ENCODE measurements at places on chromosomes 3 and 15. TPM values are rescaled to one million over a fixed set of nuclear protein-coding genes. Genes with fewer than 3 reads are reported as not detected.

DNA sequence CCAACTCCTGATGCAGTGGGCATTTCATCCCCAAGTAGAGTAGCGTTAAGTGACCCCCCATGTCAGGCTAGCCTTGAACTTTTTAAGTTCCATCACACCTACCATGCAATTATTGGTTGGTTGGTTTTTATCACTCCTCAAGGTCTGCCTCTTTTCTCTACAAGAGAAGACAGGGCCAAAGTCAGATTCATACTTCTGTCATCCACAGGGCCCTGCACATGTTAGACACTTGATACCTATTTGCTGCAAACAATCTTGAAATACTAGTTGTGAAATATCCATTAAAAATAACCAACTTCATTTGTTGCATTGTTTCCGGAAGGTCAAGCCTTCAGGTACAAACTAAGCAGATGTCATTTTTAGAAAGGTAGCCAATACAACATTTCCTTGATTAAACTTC lies 1.2 kb downstream of the CMSS1 start:
- no peak for DNase-seq

GRCh38 chr3:4882548-4882947 lies 96.7 kb upstream of the BHLHE40 start:
- no peak for DNase-seq

- no peak for DNase-seq
Measured at GRCh38 chr3:3851621-3852323, 52.5 kb downstream of the LRRN1 start.

- no peak for DNase-seq
Measured at GRCh38 chr3:53202331-53203015, 41.5 kb downstream of the PRKCD start.

- no peak for DNase-seq
Measured at GRCh38 chr3:118229196-118229595, 805.5 kb downstream of the IGSF11 start.

- DNase-seq, result no peak
Measured at GRCh38 chr3:52769786-52770455, 819 bp downstream of the NEK4 start.

DNA sequence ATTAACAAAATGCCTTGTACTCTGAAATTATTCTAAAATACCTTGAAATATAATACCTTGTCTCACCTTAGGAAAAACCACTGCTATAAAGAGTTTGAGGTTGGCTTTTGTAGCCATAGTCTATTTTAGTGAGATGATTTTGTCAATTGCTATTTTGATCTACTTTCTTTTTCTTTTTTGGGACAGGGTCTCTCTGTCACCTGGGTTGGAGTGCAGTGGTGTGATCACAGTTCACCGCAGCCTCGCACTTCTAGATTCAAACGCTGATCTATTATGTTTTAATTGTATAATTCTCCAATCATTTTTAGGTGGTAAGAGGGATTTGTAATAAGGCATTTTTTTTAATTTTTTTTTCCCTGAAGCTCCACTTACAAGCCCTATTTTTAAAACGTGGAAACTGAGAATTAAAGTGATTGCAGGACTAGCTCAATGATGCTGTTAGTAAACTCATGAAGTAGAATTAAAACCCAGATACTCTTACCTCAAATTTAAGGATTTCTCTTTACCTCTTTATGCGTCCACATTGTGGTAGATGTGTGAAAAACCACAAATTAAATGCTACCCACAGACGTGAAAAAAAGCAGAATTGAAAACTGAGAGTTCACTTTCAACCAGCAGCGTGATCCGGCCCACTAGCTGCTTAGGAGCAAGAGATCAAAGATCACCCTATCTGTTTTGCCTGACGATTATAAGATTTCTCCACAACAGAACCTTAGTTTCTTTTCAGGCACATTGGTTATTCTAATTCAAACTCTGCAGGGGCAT lies 384.2 kb downstream of the CGGBP1 start:
- DNase-seq, result no peak

DNA sequence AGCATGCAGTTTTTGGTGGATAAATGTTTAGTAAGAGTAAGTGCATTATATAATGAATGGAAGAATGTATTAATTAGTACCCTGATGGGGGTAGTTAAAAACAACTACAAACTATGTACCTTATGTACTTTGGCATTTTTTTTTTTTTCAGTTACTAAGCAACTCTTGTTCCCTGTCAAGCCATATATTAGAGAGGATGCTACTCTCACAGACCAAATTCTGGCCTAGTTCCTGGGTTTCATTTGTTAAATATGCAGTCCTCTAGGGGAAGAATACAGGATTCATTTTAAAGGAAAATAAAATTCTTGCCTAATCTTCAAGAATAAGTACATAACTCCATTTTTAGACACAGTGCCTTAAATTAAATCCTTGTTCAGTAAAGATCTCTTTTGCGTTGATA lies 16.9 kb downstream of the FAM98B start:
- no peak for DNase-seq

DNA sequence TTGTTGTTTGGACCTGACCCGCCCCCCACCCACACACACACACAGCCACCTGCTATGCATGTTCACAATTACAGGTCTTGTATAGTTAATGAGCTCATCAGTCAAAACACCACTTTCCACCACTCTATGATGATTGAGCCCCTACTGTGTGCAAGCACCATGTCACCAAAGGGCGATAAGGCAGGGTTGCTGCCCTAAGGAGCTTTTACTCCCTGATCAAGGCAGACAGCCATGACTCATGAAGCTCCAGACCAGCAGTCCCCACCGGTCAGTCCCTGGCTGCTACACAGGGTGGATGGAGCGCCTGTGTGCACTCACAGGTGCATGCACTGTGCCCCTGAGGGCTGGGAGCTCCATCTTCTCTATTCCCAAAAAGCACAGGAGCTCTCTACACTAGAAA lies 270.6 kb downstream of the CLSTN2 start:
- no peak for DNase-seq

GRCh38 chr3:133742351-133743091 lies 3.7 kb upstream of the TF start:
- no peak for DNase-seq

DNA sequence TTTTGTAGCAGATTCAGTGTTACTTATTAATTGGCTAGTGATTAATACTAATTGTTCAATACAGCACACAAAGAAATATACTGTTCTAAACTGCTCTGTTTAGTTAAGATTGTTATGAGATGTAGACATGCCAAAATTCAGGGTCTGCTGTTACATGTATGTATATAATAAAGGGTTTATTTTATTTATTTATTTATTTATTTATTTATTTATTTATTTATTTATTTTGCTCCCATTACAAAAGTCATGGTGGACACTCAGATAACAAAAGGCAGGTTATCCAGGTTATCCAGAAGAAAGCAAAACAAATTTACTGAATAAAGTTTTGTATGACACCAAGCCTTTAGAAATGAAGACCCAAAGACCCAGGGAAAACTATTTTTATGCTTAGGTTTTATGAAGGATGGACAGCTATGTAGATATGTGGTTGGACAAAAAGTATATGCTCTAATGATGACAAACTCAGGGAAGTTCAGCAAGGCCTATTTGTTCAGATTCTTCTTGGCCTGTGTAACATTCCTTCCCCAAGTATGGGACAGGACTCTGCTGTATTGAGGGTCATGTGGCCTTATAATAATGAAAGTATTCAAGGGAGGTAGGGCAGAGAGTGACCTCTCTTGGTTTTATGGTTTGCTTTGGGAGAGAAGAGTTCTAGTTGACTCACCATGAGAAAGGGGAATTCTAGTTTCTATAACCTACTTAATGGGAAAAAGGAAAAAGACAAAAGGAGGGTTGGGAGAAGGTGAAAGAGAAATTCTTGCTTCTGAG lies 1056.8 kb downstream of the ROBO2 start:
- no peak for DNase-seq

DNA sequence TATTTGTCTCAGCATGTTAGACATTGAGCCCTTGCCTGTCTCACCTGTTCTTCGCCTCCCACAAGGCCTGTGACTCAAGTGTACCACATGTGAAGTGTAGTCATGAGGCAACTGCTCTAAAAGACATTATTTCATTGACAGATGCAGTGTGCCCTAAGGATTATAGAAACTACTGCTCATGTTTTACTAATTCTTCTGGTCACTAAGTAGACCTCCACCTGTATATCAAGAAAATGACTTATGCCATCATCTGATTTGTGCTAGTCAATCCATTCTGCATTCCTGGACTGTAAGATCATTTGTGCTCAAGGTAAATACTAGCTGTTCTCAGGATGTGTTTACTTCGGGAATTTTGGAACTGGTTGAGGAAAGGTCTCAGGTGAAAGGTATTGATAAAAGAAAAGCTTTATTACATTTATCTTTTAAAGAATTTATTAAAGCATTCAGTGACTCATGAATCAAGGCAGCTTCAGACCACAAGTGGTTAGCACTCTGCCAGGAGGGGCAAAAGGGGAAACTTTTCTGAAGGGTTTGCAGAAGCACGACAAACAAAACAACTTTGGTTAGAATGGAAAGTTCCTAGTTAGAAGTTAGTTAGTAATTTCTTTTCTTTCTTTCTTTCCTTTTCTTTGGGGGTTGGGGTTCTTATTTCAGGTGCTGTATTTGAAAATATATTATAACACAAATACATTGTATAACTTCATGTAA lies 465.3 kb upstream of the CBLB start:
- DNase-seq, result no peak

DNA sequence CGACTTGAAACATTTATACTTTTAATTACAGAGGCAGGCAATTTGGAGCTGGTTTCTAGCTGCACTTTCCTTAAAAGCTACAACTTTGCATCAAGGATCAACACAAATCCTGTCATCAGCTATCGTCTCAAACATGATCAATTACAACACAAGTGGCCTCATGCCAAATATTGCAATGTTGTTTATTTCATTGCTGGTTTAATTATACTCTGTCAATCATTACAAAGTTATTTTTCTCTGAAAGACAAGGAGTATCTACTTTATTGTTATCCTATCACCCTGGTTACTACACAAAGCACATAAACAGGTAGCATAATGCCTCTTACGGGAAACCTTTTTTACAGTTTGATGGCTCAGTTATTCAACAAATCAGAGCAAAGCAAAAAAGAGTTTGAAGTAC lies 58.0 kb upstream of the FOXB1 start:
- no peak for DNase-seq

DNA sequence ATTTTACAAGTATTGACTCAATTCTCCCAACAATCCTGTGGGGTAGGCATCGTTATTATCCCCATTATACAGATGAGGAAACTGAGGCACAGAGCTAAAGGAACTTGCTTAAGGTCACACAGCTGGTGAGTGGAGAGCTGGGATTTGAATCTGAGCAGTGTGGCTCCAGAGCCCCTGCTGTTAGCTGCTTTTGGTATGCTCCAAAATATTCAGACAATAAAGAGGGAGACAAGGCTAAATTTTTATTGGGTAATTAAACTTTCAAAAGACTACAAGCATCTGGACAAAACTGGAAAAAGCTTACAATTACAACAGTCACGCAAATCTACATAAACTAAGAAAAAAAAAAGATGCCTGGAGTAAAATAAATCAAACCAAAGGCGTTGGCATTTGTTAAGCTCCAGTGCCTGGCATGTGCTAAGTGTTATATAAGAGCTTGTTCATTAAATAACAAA lies 27.7 kb downstream of the CCDC13 start:
- no peak for DNase-seq

DNA sequence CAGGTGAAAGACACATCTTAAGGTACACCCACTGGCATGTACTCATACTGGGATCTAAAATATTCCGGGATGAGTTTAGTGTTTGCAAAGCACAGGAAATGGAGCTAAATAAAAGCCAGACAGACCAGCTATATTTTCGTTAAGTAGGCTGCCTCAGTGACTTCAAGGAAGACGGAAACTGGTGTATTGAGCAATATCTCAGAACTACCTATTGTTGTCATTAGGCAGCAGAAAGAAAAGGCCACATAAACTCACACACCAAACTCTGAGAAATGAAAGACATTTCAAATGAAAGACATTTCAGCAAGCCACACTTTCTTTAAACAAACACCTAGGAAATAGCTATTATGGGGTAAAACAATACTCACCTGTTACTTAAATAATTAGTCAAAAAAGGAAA lies 761.7 kb upstream of the SEMA6D start:
- DNase-seq, result no peak

DNA sequence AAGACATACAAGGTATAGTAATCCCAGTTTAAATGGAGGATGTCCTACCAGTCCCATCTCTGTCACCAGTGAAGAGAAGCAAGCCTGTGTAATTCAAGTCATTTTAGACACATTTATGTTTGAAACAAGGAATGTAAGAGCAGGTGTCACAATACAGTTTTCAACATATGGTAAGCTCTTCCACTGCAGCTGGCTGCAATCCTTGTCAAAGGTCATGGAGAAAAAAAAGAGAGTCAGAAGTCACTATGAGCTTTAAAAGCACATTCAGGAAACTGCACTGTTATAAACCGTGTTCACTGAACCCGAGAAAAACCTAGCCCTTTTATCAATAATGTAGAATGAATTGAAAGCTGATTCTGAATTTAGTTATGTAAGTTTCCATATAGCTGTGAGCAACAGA lies 206.4 kb downstream of the NAALADL2 start:
- DNase-seq, result no peak

The TRIM71 gene
- not detected for total RNA-seq

The XCR1 gene
- not detected for total RNA-seq

The REC114 gene
- not detected for total RNA-seq

The GCNT3 gene
- total RNA-seq, result 6.0 TPM

The CPLX3 gene
- not detected for total RNA-seq

The STRIT1 gene
- not detected for total RNA-seq

Data from pancreas (tissue), 10 donors.